ENCODE measurements at places on chromosomes 4 and X. TPM values are rescaled to one million over a fixed set of nuclear protein-coding genes. Genes with fewer than 3 reads are reported as not detected.

- no peak for DNase-seq
Observed at GRCh38 chrX:38516196-38516774, 45.1 kb upstream of the TSPAN7 start.

DNA sequence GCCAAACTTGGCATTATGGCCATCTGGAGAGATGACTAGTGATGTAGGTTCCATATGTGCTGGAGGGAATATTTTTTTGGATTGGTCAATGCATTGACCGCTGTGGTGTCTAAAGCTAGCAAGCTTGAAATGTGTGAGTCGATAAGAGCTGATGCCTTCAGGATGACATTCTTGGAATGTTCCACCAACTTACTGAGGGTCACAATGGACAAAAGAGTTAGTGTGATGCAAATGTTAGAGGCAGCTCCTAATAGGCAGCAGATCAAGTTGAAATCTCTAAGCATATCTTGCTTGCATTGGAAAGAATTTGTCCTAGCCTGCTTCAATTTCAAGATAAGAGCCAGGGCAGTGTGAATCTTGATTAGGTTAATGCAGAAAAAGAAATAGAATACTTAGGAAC is 210.4 kb upstream of the AFF2 start:
- no peak for DNase-seq

GRCh38 chr4:87911252-87911774 is 64.2 kb upstream of the SPP1 start:
- DNase-seq: no peak

GRCh38 chr4:41631523-41631922 is 93.6 kb downstream of the LIMCH1 start:
- no peak for DNase-seq

GRCh38 chr4:25799522-25799921 is 63.3 kb downstream of the SEL1L3 start:
- DNase-seq: no peak

GRCh38 chrX:9495496-9495895 is 30.6 kb downstream of the TBL1X start:
- no peak for DNase-seq

- DNase-seq: no peak
Observed at GRCh38 chrX:644304-645281, 14.0 kb downstream of the SHOX start.

DNA sequence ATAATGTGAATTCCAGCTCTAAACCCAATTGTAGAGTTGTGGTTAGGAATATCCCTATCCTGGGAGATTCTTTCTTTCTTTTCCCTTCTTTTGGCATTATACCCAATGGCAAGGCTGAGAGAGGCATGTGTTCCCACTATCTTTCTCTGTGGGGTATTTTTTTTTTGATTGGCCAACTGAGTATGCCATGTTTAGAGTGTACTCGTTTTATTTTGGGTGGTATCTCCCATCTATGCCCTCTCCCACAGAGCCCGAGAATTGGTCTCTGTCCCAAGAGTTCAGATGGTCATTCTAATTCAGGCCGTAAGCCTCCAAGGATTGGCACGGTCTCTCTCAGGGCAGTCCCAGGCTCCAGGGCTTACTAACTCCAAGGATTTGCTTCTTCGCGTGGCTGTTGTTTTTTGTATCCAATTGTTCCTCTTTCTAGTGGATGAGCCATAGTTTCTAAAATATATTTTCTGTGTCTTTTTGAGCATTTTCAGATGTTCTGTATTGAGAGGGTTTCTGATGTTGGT is 198.8 kb downstream of the SLC4A4 start:
- no peak for DNase-seq

GRCh38 chr4:68570122-68570507 is 6.0 kb downstream of the UGT2B17 start:
- no peak for DNase-seq

DNA sequence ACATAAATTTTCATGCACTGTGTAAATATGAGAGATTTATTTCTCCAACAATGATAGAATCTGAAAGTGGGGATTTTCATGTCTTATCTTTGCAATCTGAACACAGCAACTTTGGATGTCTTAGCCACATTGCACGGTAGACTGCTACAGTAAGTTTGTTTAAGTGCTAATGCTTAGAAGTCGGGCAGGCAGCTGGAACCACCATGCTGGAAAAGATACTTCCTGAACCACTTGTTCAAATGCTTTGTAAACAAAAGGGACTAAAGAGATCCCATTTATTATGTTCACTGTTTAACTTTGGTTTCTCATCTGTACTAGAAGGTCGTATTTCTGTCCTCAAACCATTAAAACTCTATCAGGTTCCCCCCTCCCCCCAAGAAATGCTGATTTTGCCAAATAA is 555.9 kb upstream of the DIPK2B start:
- DNase-seq: no peak

- no peak for DNase-seq
Observed at GRCh38 chrX:109987884-109988283, 15.0 kb upstream of the TMEM164 start.

- no peak for DNase-seq
Observed at GRCh38 chr4:119825696-119826095, 197.1 kb upstream of the PDE5A start.

- no peak for DNase-seq
Observed at GRCh38 chr4:186297013-186297645, 31.1 kb downstream of the F11 start.

- no peak for DNase-seq
Observed at GRCh38 chr4:74109116-74109869, 10.3 kb upstream of the CXCL2 start.

GRCh38 chr4:151718984-151719955 is 41.5 kb downstream of the GATB start:
- DNase-seq: no peak

DNA sequence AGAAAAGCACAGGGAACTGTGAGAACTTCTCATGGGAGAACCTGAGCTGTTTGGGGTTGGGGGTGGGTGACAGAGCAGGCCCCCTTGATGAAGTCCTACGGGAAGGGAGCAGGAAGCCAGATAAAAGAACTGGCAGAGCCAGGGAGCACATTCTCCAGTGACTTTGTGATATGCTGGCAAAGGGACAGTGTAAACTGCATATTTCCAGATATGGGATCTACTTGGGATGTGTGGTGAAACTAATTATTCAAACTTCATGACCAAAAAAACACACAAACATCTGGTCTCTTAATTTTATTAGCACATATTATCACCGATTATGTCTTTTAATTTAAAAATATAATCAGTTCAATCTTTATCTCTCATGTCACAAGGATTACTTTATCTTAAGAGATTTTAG is 266.0 kb downstream of the PAPSS1 start:
- DNase-seq: no peak

DNA sequence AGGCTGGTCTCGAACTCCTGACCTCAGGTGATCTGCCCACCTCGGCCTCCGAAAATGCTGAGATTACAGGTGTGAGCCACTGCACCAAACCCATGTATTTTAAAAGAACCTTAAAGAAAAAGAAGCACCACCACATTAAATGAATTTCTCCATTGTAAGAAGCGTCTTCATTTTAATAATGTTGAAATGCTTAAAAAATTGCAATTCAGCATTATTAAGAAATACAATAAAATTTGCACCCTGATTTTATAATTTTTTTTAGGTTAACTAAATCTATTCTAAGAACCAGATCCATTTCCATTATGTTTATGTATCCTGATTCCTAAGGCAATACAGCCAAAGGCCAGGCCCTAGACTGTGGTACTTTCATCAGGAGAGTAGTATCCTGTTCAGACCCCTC is 167.2 kb downstream of the BTC start:
- no peak for DNase-seq

Gene DCHS2
- not detected for total RNA-seq

Gene CLIC2
- total RNA-seq: 0.97 TPM

Gene HSD17B13
- total RNA-seq: not detected

Gene RGN
- 0.33 TPM for total RNA-seq

Gene BST1
- 0.45 TPM for total RNA-seq

Gene FGF2
- 26.2 TPM for total RNA-seq

Gene BTC
- total RNA-seq: 0.41 TPM

Gene CFI
- not detected for total RNA-seq

Gene IL2RG
- total RNA-seq: not detected

Gene TSPAN7
- total RNA-seq: 0.56 TPM

Gene CLCN4
- total RNA-seq: 2.2 TPM

Gene SLC9B1
- 1.3 TPM for total RNA-seq

Gene GAGE13
- not detected for total RNA-seq
